T-helper 17 cell (primary cell): ENCODE measurements at places on chromosomes 11 and 22. TPM values are rescaled to one million over a fixed set of nuclear protein-coding genes. Genes with fewer than 3 reads are reported as not detected.

- no peaks in the 10 kb centered on the region for H3K27me3 ChIP-seq
- H3K36me3 ChIP-seq: no peaks in the 10 kb centered on the region
- H3K27ac ChIP-seq: no peak overlapping the region
These were observed 5.6 kb upstream of the MIAT start for GRCh38 chr22:26651815-26652214.

DNA sequence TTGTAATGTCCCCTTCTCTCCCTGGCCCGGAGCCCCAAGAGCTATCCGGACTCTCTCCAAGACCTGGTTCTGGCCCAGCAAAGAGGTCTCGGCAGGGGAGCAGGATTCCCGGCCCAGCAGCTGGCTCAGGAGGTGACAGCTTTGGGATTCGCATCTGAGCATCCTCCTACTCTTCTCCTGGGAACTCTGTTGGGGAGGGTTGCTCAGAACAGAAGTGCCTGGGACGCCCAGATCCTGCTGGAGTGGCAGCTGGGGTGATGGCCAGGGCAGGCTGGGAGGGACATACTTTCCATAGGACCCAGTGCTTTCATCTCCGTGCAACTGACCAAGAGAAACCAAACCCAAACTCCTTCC lies 83.6 kb upstream of the PRODH start:
- H3K36me3 ChIP-seq: no peaks in the 10 kb centered on the region
- no peak overlapping the region for H3K4me3 ChIP-seq
- H3K4me1 ChIP-seq: peaks cover 5% of the 10 kb centered on the region
- no peak overlapping the region for H3K27ac ChIP-seq
- peaks cover 25% of the 10 kb centered on the region for H3K27me3 ChIP-seq
- no peak for DNase-seq

DNA sequence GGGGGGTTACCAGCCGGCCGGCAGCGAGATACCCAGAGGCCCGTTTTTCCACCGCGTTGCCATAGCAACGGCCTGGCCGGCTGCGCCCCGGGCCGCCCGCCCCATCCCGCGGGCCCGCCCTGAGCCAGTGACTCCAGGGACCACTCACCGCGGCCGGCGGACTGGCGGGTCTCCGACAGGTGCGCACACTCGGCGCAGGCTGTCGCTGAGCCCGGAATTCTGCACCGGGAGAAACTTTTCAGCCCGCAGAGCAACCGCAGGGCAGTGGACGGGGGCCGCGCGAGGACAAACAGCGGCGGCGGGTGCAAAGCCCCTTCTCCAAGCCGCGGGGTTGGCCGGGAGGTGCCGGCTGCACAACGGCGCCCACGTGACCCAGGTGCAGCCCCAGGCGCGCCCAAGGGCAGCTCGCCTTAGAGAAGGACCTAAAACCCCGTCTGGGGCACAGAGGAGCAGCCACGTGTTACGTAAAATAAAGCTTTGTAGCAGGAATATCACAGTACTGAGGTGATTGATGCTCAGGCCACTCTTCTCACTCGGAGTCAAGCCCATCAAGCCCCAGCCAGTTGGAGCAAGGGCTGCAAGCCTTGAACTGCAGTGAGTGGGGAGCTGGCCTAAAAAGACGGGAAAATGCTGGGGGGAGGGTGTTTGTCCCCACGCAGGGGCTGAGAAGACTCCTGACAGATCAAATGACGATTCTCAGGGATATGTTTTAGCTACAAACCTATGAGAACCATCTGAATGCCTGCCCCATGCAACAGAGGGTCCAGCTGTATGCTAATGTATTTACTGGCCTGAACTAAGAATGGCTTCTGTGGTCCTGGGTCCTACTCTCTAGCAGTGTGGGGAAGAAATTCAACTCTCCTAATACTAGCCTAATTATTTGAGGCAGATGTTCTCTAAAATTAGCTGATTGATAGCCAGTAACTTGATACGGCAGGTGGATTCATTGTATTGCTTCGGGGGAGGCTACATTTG lies at the start of gene STK33:
Gene STK33, minus strand, starts transcription at position 294 of the 975 bp plus-strand sequence. CDS start 119,323 bp downstream, outside the sequence.
- H3K4me3 ChIP-seq: peak within 1 kb of the TSS; percentile 81
- H3K36me3 ChIP-seq: peaks cover 3% of the 10 kb centered on the region
- H3K27ac ChIP-seq: no peak within 1 kb of the TSS
- H3K4me1 ChIP-seq: peaks cover 7% of the 10 kb centered on the region
- peaks cover 78% of the 10 kb centered on the region for H3K27me3 ChIP-seq

DNA sequence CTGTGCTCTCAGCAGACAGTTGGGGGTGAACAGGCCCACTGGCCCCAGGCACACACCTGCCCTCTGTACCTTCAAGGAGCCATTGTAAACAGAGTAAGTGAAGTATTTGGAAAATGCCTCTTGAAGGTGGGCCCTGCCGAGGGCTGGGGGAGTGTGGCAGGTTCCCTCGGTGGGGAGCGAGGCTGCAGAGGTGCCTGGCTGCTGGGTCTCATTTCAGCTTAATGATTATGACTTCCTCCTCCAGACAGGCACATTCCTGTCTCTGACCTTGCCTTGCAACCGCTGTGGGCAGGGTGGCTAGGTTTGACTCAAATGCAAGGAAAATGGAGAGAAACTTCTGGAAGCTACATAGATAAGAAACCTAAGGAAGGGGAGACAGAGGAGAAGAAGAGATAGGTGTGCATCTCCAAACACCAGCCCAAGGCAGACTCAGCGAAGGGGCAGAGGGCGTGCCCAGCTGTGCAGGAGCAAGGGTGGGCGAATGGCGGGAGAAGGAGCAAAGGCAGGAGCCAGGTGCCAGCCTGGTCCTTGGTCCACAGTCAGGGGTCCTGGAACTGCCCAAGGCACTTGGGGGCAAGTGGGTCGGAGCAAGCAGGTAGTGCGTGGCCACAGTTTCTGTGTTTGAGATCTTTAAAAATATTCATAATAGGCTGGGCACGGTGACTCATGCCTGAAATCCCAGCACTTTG lies 14.0 kb downstream of the GRAMD4 start:
- no peak for DNase-seq
- H3K27me3 ChIP-seq: no peaks in the 10 kb centered on the region
- peaks cover 9% of the 10 kb centered on the region for H3K4me1 ChIP-seq

GRCh38 chr22:35549328-35549727 lies 8.7 kb downstream of the RASD2 start:
- peaks cover 12% of the 10 kb centered on the region for H3K4me1 ChIP-seq
- DNase-seq: no peak
- H3K36me3 ChIP-seq: no peaks in the 10 kb centered on the region
- H3K27ac ChIP-seq: no peak overlapping the region
- H3K27me3 ChIP-seq: peaks cover 22% of the 10 kb centered on the region
- no peak overlapping the region for H3K4me3 ChIP-seq

GRCh38 chr11:45676522-45677095 lies 11.2 kb upstream of the CHST1 start:
- H3K36me3 ChIP-seq: no peaks in the 10 kb centered on the region
- H3K27me3 ChIP-seq: peaks cover 24% of the 10 kb centered on the region
- DNase-seq: no peak
- no peak overlapping the region for H3K4me3 ChIP-seq

DNA sequence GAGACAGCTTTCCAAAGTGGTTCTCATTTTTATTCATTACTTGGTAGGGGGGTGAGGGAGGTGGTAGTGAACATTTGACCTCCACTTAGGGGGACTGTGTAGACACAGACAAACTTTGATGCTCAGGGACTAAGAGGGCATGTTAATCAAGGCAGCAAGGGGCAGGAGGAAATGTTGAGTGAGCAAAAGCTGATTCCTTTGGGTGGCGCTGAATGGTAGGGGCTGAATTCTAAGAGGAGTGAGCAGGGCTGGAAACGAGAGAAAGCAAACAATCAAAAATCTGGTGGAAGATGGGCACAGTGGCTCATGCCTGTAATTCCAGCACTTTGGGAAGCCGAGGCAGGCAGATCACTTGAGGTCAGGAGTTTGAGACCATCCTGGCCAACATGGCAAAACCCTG lies 164.8 kb upstream of the BDNF start:
- no peak overlapping the region for H3K4me3 ChIP-seq
- no peaks in the 10 kb centered on the region for H3K36me3 ChIP-seq
- H3K27me3 ChIP-seq: peaks cover 6% of the 10 kb centered on the region
- DNase-seq: no peak
- H3K27ac ChIP-seq: no peak overlapping the region
- no peaks in the 10 kb centered on the region for H3K4me1 ChIP-seq

GRCh38 chr11:93655581-93656255 lies 5.8 kb upstream of the CEP295 start:
- DNase-seq: no peak
- H3K27me3 ChIP-seq: peaks cover 28% of the 10 kb centered on the region
- H3K36me3 ChIP-seq: peaks cover 4% of the 10 kb centered on the region
- peaks cover 22% of the 10 kb centered on the region for H3K4me1 ChIP-seq
- H3K27ac ChIP-seq: no peak overlapping the region
- no peak overlapping the region for H3K4me3 ChIP-seq

- H3K27ac ChIP-seq: no peak overlapping the region
- peaks cover 2% of the 10 kb centered on the region for H3K4me1 ChIP-seq
- no peak overlapping the region for H3K4me3 ChIP-seq
- no peak for DNase-seq
- H3K36me3 ChIP-seq: no peaks in the 10 kb centered on the region
These were observed 10.3 kb upstream of the POLA2 start for GRCh38 chr11:65251476-65251875.

DNA sequence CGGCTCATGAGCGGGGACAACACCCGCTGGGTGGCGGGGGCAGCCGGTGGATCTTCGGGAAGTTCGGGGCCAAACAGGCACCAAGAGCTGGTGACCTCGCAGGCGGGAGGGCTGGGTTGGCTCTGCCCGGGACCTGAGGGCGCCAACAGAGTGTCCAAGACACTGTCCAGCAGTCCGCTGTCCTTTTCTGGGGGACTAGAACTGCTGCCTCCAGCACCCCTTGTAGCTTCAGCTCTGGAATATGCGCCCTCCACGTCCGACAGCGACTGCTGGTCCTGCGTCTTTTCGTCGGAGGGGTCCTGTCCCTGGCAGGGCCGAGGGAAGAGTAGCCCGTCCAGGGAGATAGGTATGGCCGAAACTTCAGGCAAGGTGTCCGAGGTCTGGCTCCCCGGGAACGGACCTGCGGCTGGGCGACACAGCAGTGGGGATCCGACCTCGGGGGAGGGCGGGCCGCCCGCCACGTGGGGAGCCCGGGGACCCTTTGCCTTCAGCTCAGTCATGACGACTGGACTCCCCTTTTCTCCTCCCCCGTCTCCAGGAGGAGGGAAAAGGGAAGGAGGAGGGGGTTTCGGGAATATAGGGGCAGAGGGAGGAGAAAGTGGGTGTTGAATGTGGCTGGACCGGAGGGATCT lies 926 bp downstream of the PGR start:
- peak overlapping the region; percentile 59 for H3K4me3 ChIP-seq
- no peaks in the 10 kb centered on the region for H3K4me1 ChIP-seq
- no peak for DNase-seq
- no peak overlapping the region for H3K27ac ChIP-seq
- peaks cover 21% of the 10 kb centered on the region for H3K27me3 ChIP-seq

GRCh38 chr22:25623310-25623734 lies 58.8 kb downstream of the GRK3 start:
- H3K27ac ChIP-seq: no peak overlapping the region
- peaks cover 9% of the 10 kb centered on the region for H3K36me3 ChIP-seq
- H3K4me1 ChIP-seq: peaks cover 5% of the 10 kb centered on the region
- peaks cover 40% of the 10 kb centered on the region for H3K27me3 ChIP-seq
- H3K4me3 ChIP-seq: peak overlapping the region; percentile 31

- DNase-seq: no peak
- no peaks in the 10 kb centered on the region for H3K36me3 ChIP-seq
- no peaks in the 10 kb centered on the region for H3K4me1 ChIP-seq
These were observed 20.2 kb downstream of the NPTXR start for GRCh38 chr22:38823637-38824036.

- H3K4me1 ChIP-seq: peaks cover 10% of the 10 kb centered on the region
- no peaks in the 10 kb centered on the region for H3K36me3 ChIP-seq
- DNase-seq: no peak
- no peak overlapping the region for H3K27ac ChIP-seq
These were observed 1373.1 kb downstream of the TBC1D22A start for GRCh38 chr22:48135592-48135991.

GRCh38 chr11:46857666-46858065 lies 11.6 kb upstream of the CKAP5 start:
- no peak overlapping the region for H3K4me3 ChIP-seq
- DNase-seq: no peak
- H3K27ac ChIP-seq: no peak overlapping the region
- peaks cover 33% of the 10 kb centered on the region for H3K27me3 ChIP-seq
- H3K36me3 ChIP-seq: peaks cover 5% of the 10 kb centered on the region

DNA sequence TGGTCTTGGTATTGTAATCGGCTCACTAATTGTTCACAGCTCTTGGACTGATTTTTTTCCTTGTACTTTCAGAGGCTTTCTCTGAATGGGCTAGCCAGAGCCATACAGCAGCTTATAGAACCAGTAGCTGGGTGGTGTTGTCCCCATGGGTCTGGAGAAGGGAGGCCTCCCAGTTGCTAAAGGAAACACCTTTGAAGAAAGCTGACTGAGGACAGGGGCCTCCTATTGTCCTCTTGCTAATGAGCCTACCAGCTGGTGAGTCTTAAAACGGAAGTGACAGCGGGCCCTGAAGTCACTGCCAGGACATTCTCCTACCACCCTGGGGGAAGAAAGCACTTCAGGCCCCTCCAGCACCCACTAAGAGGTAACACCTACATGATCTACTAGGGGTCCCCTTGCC lies 9.9 kb downstream of the FADS3 start:
- H3K4me1 ChIP-seq: no peaks in the 10 kb centered on the region
- no peak overlapping the region for H3K27ac ChIP-seq
- H3K27me3 ChIP-seq: no peaks in the 10 kb centered on the region
- no peak overlapping the region for H3K4me3 ChIP-seq

- H3K4me3 ChIP-seq: no peak overlapping the region
- peaks cover 12% of the 10 kb centered on the region for H3K27me3 ChIP-seq
These were observed 12.5 kb upstream of the HMOX1 start for GRCh38 chr22:35368386-35368785.

- no peaks in the 10 kb centered on the region for H3K36me3 ChIP-seq
- DNase-seq: no peak
- peaks cover 7% of the 10 kb centered on the region for H3K27me3 ChIP-seq
These were observed 281.2 kb downstream of the CADM1 start for GRCh38 chr11:115222863-115223530.

DNA sequence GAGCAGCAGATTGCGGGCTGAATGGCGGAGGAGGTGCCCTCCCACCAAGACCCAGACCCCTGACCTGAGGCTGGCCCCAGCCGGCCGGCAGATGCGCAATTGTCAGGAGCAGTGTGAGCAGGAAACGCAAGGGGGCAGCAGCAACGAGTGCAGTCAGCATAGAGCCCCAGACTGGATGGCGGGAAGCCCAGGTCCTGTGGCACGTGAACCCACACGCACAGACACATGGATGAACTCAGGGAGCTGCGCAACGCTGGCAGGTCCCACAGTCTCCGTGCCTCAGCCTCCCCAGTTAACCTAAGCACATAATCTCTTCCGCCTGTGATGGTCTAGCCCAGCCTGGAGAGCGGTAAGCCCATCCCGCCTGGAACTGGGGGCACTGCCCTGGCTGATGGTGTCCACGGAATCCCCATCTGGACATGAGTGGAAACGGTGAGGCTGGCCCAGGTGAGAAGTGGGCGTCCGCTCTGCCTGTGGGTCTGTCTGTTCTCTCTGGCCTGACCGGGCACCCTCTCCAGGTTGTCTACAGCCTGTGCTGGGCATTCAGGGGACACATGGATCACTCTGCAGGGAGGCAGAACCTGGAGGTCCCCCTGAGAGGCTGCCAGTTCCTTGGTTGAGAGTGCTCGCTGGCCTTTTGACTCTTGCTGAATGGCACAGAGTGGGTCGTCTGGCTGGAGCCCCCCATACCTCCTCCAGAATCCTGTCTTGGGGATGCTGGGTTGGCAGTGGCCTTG lies 626 bp upstream of the TBX10 start:
- no peak overlapping the region for H3K4me3 ChIP-seq
- H3K4me1 ChIP-seq: peaks cover 7% of the 10 kb centered on the region
- H3K27me3 ChIP-seq: peaks cover 5% of the 10 kb centered on the region

MS4A4A gene
- total RNA-seq: not detected

ZNF70 gene
- total RNA-seq: 1.9 TPM

FGF4 gene
- total RNA-seq: not detected

MACROD1 gene
- total RNA-seq: 7.5 TPM

TREH gene
- total RNA-seq: not detected

P2RX3 gene
- not detected for total RNA-seq

GAL gene
- total RNA-seq: not detected
